Stimulated activated CD8-positive, alpha-beta memory T cell treated with anti-CD3 and anti-CD28 coated beads, Interleukin-15, amount 100 ng/mL, for 48 hours (primary cell): ENCODE measurements at places on chromosomes 5 and 9.
A peak's percentile ranks its signal among the peaks of the same experiment; 100 is the strongest.

DNA sequence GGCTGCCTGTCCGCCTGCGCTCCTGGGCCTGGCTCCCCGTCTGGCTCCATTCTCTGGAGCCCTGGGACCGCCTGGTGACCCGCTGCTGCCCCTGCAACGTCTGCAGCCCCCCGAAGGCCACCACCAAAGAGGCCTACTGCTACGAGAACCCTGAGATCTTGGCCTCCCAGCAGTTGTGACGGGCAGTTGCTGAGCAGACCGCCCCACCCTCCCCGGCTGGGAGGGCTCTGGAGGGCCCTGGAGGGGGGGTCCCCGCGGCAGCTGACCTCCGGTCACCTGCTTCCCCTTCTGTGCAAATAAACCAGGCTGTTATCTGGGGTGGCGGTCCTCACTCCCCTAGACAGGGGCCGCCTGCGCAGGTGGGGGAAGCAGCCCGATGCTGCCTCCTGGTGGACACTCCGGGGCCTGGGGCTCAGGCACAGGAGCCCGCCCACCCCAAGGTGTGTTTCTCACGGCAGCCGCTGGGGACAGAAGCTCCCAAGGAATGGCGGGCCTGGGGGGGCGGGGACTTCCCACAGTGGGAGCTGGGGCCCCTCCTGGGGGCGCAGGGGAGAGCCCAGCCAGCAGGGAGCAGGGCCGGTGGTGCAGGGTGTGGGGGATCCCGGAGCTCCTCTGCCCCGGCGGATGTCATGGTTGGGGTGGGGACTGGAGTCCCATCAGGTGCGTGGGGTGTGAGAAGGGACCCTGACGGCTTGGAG, 4.7 kb upstream of the TUBB4B start:
- peak; percentile 86 for DNase-seq

DNA sequence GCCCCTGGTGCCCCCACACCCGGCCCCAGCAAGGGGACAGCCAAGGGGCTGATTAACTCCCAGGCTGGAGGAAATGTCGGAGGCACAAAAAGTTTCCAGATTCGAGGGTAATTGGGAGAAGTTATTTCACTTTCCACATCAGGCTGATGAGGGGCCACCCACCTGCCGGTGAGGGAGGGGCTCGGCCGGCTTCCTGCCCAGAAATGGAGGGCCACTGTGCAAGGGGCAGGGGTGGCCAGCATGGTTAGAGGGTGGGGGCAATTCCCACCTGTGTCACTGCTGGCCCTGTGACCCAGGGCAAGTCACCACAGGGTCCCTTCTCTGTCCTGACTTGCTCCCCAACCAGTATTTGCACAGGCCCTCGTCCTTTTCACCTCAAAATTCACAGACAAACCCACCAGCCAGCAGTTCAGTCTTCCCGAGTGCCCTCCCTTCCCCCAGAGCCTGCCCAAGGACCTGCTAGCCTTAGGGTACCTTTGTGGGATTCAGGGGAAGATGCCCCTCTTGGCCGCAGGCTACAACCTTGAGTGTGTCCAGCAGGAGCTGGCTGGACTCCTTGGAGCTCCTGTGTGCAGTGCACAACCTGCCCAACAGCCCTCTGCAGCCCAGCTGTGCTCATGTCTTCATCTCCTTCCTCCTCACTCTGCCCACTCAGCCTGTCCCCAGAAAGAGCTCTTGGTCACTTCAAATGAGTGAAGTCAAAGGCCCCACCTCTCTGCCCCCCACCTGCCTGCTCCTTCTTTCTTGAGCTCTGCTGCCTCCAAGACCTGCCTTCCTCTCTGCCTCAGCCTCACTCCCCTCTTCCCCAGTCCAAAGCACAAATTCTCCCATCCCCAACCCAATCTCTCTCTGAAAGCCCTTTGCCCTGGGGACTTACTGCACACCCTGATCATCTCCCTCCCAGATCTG, 130.5 kb downstream of the BARX1 start:
- no peak for DNase-seq

DNA sequence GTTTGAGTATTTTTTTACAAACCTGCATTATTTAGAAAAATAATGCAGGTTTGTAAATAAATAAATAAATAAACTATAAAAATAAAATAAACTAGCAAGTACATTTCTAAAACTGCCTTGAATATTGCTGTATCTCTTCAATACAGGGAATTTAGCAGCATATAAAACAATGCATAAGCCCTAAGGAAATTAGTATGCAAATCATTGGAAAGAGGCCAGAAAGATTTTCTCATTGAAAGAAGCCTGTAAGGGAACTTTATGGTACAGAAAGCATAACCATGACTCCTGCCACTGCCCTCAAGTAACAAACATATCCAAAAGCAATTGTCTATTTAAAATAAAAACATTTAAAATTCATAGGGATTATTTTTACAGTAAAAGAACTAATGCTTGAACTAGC, 387.3 kb downstream of the HINT1 start:
- no peak for DNase-seq

- DNase-seq = no peak
These were observed 326.0 kb upstream of the FTMT start for GRCh38 chr5:121525706-121526105.

GRCh38 chr9:88053856-88054501, 79.6 kb upstream of the CDK20 start:
- DNase-seq = no peak

- DNase-seq = no peak
These were observed 493.5 kb upstream of the WWC1 start for GRCh38 chr5:167797933-167798332.

DNA sequence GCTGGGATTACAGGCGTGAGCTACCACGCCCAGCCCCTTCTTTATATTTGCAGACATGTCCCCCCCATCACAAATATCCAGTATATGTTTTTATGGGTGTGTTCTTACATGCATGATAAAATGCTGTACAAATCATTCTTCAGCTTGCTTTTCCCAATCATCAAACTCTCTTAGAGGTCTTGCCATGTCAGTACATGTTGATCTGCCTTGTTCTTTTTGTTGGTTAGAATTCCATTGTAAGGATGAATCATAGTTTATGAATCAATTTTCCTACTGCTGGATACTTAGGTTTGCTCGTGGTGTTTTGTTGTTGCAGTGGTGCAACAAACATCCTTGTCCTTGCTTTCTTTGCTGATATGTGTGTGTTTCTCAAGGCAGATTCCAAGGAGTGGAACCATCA, 79.9 kb upstream of the NEURL1B start:
- DNase-seq = no peak

- peak; percentile 14 for DNase-seq
These were observed 518 bp downstream of the SPRY4 start for GRCh38 chr5:142324136-142324870.

GRCh38 chr9:95060234-95060633, 257.3 kb downstream of the FANCC start:
- DNase-seq = no peak

- no peak for DNase-seq
These were observed 168.2 kb downstream of the CACNA1B start for GRCh38 chr9:138045541-138046490.

DNA sequence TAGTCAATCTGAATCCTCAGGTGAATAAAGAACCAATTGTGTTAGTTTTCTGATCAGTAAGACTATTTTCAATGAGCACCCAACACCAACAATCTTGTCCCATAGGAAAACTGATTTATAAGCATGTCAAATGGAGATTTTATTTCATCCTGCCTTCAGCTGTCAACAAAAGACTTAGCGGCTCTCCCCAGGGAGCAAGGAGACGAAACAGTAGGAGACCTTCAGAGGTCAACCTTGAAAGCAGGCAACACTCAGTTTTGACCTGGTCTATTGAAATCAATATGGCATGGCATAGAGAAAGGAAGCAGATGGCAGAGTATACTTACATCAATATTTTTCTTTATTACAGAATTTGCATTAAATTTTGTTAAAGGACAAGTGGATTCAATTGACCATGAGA, 34.1 kb downstream of the ZNF622 start:
- no peak for DNase-seq

GRCh38 chr5:162268694-162269481, 201.3 kb downstream of the GABRG2 start:
- DNase-seq = no peak

- no peak for DNase-seq
These were observed 65.8 kb upstream of the DAPK1 start for GRCh38 chr9:87431837-87432236.

- DNase-seq = no peak
These were observed 12.9 kb downstream of the BARHL1 start for GRCh38 chr9:132595319-132595718.
